ENCODE measurements at places on chromosomes 11 and 22. TPM values are rescaled to one million over a fixed set of nuclear protein-coding genes. Genes with fewer than 3 reads are reported as not detected.

- H3K27me3 ChIP-seq = no peaks in the 10 kb centered on the region
- DNase-seq = no peak
- H3K4me3 ChIP-seq = no peak overlapping the region
- no peak overlapping the region for H3K27ac ChIP-seq
Measured at GRCh38 chr22:42416671-42417230, 15.5 kb downstream of the NFAM1 start.

DNA sequence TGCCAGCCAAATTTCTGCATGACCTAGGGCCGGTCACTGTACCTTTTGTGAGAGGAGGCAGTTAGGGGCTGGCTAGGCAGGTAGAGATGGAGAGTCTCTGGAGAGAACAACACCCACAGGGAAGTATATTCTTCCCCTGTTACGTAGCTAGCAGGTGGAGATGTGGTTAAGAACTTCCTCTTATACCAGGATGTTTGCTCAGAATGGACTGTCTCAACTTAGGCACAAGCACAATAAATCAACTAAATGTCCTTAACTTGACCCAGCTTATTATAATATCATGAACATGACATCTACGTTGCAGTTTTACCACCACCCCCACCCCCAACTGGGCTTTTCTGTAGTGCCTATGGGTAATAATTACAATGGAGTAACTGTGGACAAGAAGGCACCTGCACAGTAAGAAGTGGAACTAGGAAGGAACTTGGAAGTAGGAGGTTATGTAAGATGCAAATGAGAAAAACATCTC is 60.7 kb upstream of the MPEG1 start:
- no peak overlapping the region for H3K27ac ChIP-seq
- H3K27me3 ChIP-seq = no peaks in the 10 kb centered on the region
- no peaks in the 10 kb centered on the region for H3K36me3 ChIP-seq

The RFPL1 gene
- total RNA-seq = not detected

The NADSYN1 gene
- total RNA-seq = 119 TPM

DNA sequence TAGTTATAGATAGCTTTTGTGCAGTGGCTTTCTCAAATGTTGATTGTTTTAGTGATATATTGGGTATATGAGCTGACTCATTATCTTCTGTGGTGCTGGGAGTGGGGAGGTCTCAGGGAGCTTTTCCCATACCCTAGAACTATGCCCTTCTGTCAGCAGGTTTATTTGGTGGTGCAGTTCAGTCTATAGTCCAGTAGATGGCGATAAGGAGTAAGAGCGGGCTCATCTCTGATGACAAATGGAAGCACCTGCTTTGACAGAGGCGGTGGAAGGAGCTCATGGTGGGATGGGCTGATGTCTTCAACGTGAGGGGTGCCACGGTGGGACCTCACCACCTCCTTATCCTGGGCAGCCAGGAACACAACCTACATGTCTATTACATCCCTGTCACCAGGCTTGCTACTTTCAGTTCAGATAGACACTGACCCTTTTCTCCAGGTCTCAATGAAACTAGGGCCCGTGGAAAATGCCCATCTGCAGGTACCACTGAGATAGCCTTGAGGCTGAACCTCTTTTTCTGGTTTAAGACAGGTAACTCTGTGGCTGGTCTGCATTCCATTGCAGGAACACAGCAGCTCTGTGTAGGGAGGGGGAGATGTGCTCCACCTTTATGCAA is 13.0 kb upstream of the OR6A2 start:
- no peaks in the 10 kb centered on the region for H3K27me3 ChIP-seq
- no peaks in the 10 kb centered on the region for H3K4me1 ChIP-seq
- H3K27ac ChIP-seq = no peak overlapping the region
- no peaks in the 10 kb centered on the region for H3K36me3 ChIP-seq

- no peak overlapping the region for H3K4me3 ChIP-seq
- no peak for DNase-seq
- H3K4me1 ChIP-seq = no peaks in the 10 kb centered on the region
Measured at GRCh38 chr22:50714150-50714549, 23.9 kb upstream of the ACR start.

DNA sequence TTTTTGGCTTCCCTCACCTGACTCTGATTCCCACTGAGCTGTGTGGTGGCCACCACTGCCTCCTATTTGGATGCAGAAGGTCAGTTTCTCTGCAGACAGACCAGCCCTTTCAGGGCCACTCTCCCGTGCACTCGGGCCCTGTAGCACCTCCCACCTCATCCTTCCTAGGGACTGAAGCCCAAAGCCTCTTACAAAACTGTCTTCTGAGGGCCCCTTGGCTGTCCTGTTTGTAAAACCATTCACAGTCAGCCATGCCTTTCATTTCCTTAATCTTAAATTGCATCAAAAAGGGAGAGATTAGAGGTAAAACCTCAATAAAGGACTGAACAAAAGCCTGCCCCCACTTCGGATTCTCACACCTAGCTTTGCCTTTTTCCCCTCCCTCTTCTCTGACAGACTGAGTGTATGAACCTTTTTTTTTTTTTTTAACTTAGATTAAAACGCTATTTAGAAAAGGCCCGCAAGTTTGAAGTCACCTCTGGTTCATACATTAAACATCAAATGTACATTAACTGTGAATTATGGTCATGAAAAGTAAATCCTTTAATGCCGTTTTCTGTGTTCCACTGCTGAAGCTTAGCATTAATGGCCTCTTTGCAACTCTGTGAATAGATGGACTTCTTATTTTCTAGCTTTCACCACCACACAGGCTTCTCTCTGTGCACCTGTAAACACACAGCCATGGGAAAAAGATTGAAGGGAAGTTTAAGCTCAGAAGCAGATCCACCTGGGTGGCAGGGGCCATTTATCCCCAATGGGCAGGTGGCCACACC is 247.2 kb upstream of the CADM1 start:
- no peaks in the 10 kb centered on the region for H3K4me1 ChIP-seq
- no peak overlapping the region for H3K4me3 ChIP-seq
- no peaks in the 10 kb centered on the region for H3K36me3 ChIP-seq
- no peak overlapping the region for H3K27ac ChIP-seq
- no peak for DNase-seq

- H3K27ac ChIP-seq = no peak overlapping the region
- H3K4me3 ChIP-seq = no peak overlapping the region
- H3K36me3 ChIP-seq = no peaks in the 10 kb centered on the region
- H3K4me1 ChIP-seq = no peaks in the 10 kb centered on the region
- no peak for DNase-seq
Measured at GRCh38 chr11:128662960-128663359, 30.9 kb upstream of the FLI1 start.

GRCh38 chr22:42929838-42930155 is 72.7 kb upstream of the ARFGAP3 start:
- no peak overlapping the region for H3K4me3 ChIP-seq
- H3K27me3 ChIP-seq = no peaks in the 10 kb centered on the region
- no peaks in the 10 kb centered on the region for H3K36me3 ChIP-seq
- no peak overlapping the region for H3K27ac ChIP-seq
- DNase-seq = no peak

The PARVA gene
- total RNA-seq = 0.73 TPM

DNA sequence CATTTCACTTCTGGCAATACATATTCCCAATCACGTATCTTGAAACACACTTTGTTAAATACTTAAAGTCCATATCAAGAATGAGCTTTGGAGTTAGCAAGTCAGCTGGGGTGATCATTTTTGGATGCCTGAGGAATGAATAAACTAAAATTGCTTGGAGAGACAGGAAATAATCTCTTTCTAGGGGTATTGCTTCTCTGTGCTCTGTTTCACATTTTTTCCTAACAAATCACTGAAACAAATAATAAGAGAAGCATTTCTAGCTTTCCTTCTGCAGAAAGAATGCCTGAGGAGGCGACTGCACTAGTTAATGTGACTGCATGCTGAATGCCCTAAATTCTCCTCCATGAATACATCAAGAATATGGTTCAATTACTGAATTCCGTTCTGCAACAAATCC is 541.4 kb upstream of the CCDC90B start:
- H3K4me3 ChIP-seq = no peak overlapping the region
- no peaks in the 10 kb centered on the region for H3K36me3 ChIP-seq
- no peaks in the 10 kb centered on the region for H3K4me1 ChIP-seq
- H3K27ac ChIP-seq = no peak overlapping the region

GRCh38 chr11:65654375-65655349 is 8.1 kb downstream of the RELA start:
- no peak overlapping the region for H3K4me3 ChIP-seq
- peaks cover 30% of the 10 kb centered on the region for H3K36me3 ChIP-seq
- peaks cover 30% of the 10 kb centered on the region for H3K4me1 ChIP-seq
- H3K27ac ChIP-seq = peak overlapping the region; percentile 98
- DNase-seq = no peak

DNA sequence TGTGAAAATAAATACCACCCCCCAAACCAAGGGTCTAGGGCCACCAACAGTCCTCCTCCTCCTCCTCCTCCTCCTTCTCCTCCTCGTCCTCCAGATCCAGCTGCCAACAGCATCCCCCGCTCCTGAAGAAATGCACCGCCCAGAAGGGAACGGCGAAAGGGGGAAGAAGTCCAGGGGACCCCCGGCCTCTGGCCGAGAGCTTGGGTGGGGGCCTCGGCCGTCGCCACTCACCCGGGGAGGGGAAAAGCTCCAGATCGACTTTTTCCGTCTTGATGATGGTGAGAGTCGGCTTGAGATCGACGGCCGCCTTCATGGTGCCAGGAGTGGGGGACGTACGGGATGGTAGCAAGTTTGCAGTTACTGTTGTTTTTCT is 65.7 kb downstream of the ETS1 start:
- H3K27me3 ChIP-seq = no peaks in the 10 kb centered on the region
- peaks cover 30% of the 10 kb centered on the region for H3K4me1 ChIP-seq
- H3K4me3 ChIP-seq = peak overlapping the region; percentile 96

GRCh38 chr22:50141891-50142363 is 28.6 kb upstream of the PANX2 start:
- no peaks in the 10 kb centered on the region for H3K4me1 ChIP-seq
- H3K27me3 ChIP-seq = no peaks in the 10 kb centered on the region
- no peak for DNase-seq
- no peak overlapping the region for H3K4me3 ChIP-seq
- no peaks in the 10 kb centered on the region for H3K36me3 ChIP-seq

The CCDC73 gene
- total RNA-seq = not detected

DNA sequence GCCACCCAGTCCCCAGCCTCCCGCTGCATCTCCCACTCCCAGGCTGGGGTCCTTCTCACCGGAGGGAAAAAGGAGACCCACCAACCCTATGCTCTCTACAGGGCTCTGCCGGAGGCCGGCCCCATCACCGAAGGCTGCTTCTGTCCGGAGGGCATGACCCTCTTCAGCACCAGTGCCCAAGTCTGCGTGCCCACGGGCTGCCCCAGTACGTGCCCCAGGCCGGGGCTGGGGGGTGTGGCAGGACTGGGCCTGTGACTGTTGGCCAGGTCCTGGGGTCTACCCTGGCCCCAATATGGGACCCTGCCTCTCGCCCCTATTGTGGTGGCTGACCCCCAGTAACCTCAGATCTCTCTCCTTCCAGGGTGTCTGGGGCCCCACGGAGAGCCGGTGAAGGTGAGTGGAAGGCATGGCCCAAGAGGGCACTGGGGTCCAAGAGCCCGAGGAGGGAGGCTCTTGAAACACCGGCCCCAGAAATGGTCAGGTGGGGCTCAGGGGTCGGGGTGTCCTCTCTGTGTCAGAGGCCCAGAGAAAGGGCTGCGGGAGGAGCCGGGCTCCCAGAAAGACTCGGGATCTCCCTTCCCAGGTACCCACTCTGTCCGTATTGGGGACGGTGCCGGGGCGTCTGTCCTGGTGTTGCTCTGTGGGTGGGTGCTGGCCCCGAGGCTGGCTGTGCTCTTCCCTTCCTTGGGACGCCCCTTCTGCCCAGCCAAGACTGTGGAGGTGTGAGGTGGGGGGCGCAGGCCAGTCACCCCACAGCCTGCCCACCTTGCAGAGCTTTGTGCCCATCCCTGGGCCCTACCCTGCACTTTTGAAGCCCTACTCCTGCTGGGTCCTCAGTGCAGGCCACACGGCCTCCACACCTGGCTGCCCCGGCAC is 26.1 kb upstream of the MUC5B start:
- no peaks in the 10 kb centered on the region for H3K36me3 ChIP-seq
- DNase-seq = no peak
- H3K4me1 ChIP-seq = no peaks in the 10 kb centered on the region
- H3K4me3 ChIP-seq = no peak overlapping the region

DNA sequence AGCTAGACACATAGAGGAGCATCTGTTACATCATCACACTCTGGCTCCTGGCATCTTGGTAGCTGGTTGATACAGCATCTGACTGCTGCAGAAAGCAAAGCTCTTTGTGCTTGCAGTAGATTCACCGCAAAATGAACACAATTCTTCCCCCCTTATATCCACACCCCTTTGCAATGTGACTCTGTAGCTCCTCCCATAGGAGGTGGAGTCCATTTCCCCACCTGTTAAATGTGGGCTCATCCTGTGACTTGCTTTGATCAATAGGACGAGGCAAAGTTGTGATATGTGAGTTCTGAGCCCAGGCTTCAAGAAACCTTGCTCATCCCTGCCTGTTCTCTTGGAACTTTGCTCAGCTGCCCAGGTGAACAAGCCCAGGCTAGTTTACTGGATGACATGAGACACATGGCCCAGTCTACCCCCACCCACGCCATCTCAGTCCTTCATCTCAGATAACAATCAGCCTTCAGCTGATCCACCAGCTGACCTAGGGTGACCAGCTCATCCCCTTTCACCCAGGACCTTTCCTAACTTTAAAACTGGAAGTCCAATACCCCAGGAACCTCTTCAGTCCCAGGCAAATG is 272.2 kb downstream of the TENM4 start:
- no peak overlapping the region for H3K27ac ChIP-seq
- H3K27me3 ChIP-seq = no peaks in the 10 kb centered on the region
- DNase-seq = no peak
- no peak overlapping the region for H3K4me3 ChIP-seq
- H3K4me1 ChIP-seq = no peaks in the 10 kb centered on the region
